K562 (cell line): ENCODE measurements at places on chromosomes 11 and 22.

DNA sequence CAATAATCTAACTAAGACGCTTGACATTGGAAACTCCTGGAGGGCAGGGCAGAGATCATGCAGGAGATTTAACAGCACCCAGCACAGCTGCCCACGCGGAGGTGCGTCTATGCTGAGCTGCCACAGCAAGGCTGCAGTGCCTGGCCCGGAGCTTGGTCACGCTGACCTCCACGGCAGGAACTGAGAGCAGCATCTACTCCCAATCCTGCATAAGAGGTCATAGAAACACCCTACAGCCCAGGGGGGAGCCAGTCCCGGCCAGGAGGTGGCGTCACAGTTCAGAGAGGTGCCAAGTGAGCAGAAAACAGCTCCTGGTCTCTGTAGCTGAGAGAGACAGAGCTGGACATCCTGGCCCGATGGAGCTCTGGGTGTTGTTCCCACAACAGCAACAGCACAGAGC is 121.1 kb upstream of the TMEM45B start:
- DNase-seq = peak; percentile 38

DNA sequence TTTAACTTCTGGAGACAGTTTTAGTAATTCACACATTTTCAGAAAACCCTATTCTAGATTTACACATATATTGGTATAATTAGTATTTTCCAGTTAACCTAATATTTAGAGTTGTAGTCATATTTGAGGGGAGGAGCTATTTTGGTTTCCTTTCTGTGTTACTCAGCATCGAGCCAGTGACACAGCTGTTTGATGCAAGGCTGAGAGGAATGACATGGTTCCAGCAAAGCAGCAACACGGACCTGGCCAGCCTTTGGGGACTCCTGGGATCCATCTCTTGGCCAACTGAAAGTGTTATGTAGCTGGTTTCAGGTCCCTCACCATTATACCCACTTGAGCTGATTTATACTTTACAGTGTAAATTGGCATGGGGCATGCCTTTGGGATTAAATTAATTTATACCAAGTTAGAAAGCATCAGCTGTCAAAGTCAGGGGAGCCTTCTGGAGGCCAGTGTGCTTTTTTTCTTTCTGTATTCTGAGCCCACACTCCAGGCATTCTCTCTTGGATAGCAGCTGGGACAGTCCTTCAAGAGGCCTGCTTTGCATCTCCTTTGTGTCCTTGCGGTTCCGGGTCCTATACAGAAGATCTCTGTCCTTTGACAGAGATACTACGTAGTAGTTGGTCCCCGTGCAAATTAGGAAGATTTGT is 91.3 kb upstream of the SLC25A18 start:
- DNase-seq = no peak

DNA sequence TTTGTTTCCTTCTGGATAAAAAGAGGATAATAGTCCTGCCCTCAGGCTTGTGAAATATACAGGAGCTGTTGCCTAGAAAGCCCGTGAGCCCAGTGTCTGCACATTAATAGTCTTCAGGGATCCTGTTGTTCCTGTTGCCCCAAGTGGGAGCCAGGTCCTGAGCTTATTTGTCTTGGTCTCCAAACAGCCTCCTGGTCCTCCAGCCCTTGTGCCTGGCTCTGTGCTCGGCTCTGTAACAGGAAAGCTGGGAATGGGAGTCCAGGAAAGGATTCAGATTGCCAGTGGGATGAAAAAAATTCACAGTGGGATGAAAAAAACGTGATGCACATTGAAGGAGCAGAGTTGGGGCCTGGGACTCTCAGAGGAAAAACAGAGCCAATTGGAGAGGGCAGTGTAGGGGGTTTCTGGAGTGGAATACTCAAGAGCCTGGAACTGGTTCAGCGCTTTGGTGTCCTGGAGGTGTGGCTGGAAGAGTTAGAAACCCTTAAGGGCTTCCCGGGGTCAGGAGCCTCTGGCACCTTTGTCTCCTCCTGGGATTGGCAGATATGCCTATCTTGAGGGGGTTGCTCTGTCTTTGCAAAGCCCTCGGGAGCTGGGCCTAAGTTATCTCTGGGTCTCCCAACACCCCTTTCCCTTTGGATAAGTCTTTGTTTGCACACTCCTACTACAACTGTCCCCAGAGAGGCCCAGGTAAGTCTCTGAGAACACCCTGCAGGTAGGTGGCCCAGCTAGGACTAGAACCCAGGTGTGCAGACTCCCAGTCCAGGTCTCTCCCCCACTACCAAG is 2.3 kb upstream of the INPPL1 start:
- no peak for DNase-seq

DNA sequence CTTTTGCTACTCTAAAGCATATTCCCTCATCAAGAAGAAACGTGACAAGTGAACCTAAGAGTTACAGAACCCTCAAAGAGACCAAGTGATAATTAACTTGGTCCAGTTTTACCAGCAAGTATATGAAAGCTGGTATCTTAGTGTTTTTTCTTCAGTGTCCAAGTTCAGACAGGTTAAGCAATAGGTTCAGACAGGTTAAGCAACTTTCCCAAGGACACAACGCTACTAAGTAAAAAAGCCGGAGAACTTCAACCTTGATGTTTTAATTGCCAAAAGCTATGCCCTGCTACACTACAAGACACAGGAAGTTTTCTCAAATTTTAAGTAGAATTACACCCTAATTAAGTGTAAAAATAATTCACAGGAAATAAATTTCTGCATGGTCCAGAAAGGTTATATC is 30.0 kb upstream of the ARHGAP32 start:
- no peak for DNase-seq

DNA sequence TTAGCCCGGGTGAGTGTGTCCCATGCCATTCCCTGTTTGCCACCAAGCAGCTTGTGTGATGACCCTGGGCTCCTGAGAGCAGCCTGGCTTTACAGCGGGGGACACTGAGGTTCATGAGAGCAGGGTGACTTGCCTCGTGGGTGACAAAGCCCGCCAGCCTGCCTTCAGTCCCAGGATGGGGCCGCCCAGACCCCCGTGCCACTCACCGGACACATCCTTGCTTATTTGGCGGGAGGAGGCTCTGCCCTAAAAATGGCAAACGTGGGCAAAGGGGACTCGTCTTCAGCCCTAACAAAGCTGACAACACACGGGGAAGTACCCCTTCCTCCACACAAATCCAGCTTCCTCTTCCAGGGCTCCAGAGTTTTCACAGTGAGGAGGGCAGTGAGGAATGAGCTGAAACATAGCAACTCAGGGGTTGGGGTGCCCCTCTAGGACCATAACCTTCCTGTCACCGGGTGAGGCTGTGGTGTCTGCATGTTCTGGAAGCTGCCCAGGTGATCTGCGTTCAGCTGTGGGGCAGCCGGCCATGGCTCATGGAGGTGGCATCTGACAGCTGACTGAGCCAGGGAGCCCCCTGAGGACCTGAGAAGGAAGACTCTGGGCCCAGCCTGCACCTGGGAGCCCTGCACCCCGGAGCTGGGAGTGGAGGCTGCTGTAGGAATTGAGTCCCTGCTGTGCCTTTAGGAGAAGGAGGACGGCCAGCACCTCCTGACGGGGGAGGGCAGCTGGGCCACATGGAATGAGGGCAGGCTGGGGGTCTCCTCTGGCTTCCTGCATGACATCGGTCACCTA is 16.7 kb downstream of the RIBC2 start:
- no peak for DNase-seq

DNA sequence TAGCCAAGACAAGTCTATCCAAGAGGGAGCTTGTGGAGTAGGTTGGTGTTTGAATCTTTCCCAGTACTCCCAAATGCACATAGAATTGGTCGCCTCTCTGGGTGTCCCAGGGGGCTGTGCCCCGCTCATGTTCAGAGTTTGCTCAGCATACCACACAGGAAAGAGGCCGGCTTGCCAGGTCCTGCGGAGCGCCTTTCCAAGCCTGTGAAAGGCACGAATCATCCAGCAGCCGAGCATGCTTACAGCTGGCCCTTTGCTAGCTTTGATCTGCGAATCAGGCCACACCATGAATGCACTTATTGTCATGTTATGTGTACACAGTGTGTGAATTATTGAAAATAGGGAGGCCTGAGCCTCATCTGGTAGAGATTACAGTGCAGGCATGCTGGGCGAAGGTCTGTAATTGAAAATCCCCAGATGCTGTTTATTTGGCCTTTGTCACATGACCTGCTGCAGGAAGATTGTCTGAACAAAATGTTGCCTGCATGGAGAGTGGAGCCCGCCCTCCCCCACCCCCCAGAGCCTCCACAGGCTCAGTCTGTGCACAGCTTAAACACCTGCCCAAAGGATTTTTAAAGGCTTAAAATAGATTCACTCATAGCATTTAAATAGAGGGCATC is 163.3 kb upstream of the RASSF10 start:
- DNase-seq = peak; percentile 44

GRCh38 chr22:26377170-26377830 is 51.8 kb upstream of the ASPHD2 start:
- no peak for DNase-seq

DNA sequence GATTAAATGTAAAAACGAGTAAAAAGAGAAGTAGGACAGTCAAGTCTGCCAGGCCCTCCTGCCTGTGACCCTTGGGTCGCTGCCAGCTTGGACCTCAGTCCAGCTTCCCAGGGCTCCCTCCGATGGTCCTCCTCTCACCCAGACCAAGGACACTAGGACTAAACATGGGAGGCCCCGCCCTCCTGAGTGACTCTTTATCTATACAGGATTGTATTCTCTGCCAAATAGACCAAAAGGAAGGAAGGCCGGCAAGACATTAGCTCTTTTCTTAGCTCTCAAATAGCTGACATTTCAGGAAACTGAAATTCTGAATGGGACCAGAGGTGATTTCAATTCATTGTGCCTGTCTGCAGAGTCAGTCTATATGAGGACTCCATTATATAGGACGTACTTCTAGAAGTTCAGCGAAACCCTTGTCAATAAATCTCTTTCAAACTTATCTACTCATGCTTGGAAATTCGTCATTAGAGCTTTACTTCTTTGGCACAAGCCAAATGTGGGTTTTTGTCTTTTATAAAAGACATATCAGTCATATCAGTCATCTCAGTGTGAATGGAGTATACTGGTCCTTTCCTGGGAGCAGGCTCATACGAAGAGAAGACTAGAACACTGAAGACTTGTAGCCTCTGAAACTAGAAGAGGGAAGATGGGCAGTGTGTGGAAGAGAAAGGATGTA is 28.5 kb downstream of the ADORA2A start:
- DNase-seq = peak; percentile 54

DNA sequence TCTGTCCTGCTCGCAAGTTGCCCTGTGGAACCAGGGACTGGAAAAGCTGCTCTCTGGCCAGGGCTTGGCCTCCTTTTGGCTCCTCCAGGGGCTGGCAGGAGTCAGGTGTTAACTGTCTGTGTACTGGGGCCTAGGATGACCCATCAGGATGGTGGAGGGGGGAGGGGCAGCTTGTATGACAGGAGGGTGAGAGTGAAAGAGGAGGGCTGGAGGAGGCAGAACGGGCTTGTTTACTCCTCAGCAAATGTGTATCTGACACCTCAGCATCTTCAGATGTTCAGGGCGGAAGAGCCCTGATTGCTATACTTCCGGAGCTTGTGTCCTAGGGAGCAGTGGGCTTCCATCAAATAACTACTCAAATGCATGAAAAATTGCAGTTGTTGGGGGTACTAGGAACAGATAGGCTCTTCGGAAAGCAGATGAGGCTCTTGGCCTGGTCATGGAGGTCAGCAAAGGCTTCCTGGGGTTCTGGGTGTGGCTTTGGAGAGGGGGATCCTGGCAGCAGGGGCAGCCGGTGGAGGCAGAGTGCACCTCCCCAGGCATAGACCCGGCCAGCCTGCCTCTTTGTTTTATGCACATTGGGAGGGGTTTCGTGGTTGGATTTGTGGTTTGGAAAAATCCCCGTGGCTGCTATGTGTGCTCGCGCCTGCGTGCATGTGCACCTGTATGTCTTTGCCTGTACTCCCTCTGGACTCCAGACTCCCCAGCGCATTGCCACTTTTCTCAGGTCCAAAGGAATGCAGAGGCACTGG is 31.2 kb downstream of the CD82 start:
- no peak for DNase-seq

- no peak for DNase-seq
These were observed 4.3 kb downstream of the APOL5 start for GRCh38 chr22:35721960-35722359.

- no peak for DNase-seq
These were observed 16.4 kb upstream of the SLC25A1 start for GRCh38 chr22:19194766-19195536.

DNA sequence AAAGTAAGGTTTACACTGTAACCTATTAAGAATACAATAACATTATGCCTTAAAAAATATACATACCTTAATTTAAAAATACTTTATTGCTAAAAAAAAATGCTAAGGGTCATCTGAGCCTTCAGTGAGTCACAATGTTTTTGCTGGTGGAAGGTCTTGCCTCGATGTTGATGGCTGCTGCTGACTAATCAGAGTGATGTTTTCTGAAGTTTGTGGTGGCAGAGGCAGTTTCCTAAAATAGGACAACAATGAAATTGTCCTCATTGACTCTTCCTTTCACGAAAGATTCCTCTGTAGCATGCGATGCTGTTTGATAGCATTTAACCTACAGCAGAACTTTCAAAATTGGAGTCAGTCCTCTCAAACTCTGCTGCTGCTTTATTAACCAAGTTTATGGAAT is 97.6 kb downstream of the FAT3 start:
- DNase-seq = no peak

DNA sequence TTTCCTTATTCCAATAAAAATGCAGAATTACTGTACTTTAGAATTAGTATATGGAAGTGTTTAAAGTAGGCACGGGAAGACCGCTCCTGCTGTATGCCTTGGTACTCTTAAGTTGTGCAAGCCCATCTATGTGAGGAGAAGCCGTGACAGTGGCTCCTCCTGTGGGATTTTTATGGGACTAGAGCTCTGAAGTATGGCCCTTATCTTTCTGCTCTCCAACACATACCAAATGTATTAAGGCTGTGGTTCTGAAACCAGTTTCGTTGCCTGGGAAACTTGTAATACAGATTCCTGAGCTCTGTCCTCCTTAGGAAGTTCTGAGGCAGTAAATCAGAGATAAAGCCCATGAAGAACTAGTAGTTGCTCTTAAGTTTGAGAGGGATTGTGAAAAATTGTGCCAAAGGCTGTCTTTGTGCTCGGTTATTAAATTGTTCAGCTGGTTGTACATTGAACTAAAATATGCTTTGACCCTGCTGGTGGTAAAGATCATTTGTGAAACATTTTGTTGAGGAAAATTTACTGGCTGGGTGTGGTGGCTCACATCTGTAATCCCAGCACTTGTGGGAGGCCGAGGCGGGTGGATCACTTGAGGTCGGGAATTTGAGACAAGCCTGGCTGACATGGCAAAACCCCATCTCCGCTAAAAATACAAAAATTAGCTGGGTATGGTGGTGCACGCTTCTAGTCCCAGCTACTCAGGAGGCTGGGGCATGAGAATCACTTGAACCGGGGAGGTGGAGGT is 29.3 kb downstream of the RTN3 start:
- DNase-seq = peak; percentile 39

DNA sequence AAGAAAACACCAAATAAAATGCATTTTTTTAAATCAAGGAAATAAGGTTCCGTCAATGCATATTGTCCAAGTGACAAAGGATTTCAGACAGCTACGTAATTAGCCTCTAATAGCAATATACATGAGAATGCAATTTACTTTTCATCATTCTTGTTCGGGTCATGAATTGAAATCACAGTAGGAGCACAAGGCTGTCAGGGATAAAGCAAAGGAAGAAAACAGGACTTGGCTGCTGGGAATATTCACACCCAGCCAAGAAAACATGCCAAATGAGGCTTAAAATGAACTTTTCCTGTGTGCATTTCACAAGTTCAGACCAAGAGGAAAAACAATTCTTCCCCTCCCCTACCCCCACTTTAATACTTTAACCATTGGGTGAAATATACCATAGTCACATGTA is 188.6 kb downstream of the CWF19L2 start:
- no peak for DNase-seq

GRCh38 chr22:18071968-18072310 is 5.9 kb upstream of the PEX26 start:
- DNase-seq = no peak

GRCh38 chr22:23495614-23496444 is 84.3 kb downstream of the IGLL1 start:
- DNase-seq = no peak

GRCh38 chr22:40685406-40685805 is 6.1 kb downstream of the MCHR1 start:
- DNase-seq = no peak
